ENCODE measurements at places on chromosomes 6 and 20. TPM values are rescaled to one million over a fixed set of nuclear protein-coding genes. Genes with fewer than 3 reads are reported as not detected.

DNA sequence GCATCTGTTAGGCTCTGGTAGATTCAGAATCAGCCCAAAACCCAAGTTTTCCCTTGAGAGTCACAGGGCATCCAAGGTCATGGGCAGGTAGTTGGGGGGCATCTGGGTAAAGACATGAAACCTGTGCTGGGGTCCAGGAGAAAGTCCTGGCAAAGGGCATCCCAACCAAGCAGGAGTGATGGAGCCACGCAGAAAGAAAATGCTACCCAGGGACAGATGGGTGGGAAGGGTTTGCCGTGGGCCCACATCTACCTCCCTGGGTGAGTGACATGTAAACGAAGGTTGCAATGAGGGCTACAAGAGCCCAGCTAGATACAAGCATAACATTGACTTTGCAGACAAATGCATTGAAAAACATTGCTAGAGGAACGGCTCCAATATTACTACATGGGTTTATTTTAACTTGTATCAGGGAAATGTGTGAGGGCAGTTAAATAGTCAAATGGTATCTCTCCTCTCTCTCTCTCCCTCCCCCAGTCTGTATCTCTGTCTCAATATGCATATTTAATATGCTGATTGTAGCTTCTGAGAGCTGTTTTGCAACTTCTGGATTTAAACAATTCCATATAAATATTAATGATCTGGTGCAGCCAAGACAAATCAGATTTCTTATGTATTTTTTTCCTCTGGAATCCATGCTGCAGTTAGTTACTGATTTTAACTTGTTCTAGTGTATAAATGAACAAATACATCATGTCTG is 135.7 kb downstream of the SYNDIG1 start:
- DNase-seq: no peak

GRCh38 chr20:54062812-54063280 is 7.5 kb downstream of the BCAS1 start:
- no peak for DNase-seq

MUCL3 gene
- total RNA-seq: not detected

GRCh38 chr20:38473367-38473795 is 738 bp downstream of the RALGAPB start:
- no peak for DNase-seq

DNA sequence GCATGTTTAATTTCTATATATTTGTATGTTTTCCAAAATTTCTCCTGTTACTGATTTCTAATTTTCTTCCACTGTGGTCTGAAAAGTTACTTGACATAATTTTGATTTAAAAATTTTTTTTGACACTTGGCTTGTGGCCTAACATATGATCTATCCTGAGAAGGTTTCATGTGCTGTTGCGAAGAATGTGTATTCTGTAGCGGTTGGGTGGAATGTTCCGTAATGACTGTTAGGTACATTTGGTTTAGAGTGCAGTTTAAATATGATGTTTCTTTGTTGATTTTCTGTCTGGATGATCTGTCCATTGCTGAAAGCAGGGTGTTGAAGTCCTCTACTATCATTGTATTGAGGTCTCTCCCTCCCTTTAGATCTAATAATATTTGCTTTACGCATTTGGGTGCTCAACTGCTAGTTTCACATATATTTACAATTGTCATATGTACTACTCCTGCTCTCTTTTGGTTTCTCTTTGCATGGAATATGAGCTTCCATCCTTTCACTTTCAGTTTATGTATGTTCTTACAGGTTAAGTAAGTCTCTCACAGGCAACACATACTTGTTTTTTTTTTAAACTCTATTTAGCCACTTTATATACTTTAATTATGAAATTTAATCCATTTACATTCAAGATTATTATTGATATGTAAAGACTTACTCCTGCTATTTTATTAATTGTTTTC is 19.5 kb upstream of the EDN1 start:
- DNase-seq: no peak

GRCh38 chr6:166466178-166467122 is 83.7 kb upstream of the MPC1 start:
- no peak for DNase-seq

GPR6 gene
- total RNA-seq: not detected

GRCh38 chr6:20575704-20576451 is 41.6 kb downstream of the CDKAL1 start:
- no peak for DNase-seq

GRCh38 chr6:85047818-85048217 is 283.4 kb upstream of the TBX18 start:
- DNase-seq: no peak

THBD gene
- 46.9 TPM for total RNA-seq

ENPP5 gene
- 1.0 TPM for total RNA-seq

TBXT gene
- not detected for total RNA-seq

TRMT11 gene
- total RNA-seq: 22.4 TPM

DNA sequence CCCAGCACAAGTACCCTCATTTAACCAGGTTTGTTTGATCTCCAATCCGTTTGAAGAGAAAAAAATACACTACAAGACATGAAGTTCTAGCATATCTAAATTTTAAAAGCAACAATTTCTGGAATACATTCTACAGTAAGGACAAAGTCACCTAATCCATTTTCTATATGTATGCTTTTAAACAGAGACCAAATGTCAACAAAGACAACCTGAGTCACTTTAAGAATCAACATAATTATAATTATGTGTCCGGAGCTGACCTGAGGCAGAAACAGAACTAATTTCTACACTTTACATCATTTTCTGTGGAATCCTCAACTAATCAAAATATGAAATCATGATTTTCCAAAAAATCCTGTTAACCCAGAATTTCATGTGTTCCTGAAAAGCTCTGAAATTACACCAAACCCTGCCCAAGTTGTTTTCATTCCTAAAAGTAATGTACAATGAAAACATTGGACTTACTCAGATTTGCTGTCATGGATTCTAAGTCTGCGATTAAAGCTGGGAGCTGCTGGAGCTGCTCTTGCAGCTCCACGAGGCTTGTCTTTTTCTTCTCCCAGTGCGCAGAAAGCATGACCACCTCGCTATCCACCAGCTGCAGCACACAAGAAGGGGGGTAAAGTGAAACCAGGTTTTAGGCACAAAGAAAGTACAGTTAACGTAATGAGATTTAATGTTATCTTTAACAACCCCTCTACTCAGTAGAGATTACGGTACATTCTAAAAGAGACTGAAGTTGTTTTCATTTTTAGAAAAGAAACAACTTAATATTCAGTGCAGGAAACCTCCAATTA is 35.8 kb downstream of the DTNBP1 start:
- no peak for DNase-seq
